ENCODE measurements at places on chromosomes 5 and 9.

GRCh38 chr9:112726428-112726827, 8.5 kb upstream of the INIP start:
- no peak for DNase-seq

DNA sequence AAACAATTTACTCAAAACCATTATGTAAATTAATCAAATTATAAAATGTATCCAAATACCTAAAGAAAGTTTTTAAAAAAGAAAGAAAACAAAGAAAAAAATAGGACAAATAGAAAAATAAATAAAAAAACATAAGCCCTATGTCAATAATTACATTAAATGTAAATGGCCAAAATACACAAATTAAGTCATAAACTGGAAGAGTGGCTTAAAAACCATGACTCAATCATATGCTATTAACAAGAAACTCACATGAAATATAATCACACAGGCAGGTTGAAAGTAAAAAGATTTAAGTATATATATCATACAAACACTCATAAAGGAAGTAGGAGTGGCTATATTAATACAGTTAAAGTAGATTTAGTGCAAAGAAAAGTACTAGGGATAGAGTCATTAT, 95.3 kb downstream of the PRELID2 start:
- DNase-seq = no peak

DNA sequence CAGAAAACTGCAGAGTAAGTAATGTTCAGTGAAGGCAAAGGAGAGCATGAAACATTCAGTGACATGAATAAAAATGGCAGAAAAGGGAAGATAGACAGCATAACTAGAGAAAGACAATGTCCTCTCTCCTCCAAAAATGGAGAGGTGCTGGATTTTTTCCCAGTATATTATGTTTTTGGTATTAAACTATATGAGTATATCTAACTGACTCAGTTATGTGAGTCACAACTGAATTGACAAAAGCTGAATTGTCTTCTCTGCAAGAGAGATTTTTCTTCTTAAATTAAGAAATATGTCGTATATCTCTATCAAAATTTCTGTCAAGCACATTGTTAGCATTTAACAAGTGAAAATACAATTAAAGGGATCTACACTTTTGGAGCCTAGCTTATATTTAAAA, 375.1 kb downstream of the CHSY3 start:
- DNase-seq = no peak

- no peak for DNase-seq
Observed at GRCh38 chr5:175854231-175855040, 16.9 kb upstream of the CPLX2 start.

GRCh38 chr5:73236541-73237128, 63.6 kb downstream of the TMEM174 start:
- DNase-seq = no peak

GRCh38 chr5:25393256-25393655, 748.5 kb upstream of the CDH10 start:
- no peak for DNase-seq

DNA sequence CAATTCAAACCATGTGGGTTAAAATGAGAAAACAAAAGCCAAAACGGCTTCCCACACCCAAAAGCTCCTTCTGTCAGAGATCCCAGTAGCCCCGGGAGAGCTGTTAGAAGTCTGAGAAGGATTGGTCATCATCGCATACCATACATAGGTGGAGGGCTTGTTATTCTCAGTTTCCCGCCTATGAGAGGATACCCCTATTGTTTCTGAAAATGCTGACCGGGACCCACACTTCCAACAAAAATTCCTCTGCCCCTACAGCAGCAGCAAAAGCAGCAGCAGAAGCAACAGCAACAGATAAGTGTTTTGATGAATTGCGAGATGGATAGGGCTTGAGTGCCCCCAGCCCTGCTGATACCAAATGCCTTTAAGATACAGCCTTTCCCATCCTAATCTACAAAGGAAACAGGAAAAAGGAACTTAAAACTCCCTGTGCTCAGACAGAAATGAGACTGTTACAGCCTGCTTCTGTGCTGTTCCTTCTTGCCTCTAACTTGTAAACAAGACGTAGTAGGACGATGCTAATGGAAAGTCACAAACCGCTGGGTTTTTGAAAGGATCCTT, at the start of gene TEK:
Gene TEK, plus strand, starts transcription at position 245 of the 561 bp plus-strand sequence. CDS start 366 bp downstream, outside the sequence.
- DNase-seq = no peak

- peak; percentile 62 for DNase-seq
Observed at GRCh38 chr9:112380102-112380824, at the start of gene HSDL2. TSS of gene HSDL2 (plus strand) at chr9:112380108. CDS start at chr9:112380164, 56 bp downstream.

DNA sequence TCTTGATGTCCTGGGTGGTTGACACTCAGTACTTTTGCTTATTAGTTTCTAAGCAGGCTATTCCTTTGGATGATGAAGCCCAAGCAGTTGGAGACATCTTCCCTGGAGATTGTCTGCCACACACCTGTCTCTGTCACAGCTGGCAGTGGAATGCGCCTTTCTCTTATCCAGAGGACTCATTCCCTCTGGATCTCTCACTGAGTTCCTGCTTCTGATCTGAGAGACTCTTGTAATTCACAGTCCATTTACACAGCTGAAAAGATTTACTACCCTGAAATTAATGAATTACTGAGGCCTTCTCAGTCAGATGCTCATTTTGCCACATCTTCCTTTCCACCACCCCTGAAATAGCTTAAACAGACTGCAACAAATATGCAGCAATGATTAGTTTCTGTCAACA, 15.9 kb downstream of the TAL2 start:
- DNase-seq = no peak

DNA sequence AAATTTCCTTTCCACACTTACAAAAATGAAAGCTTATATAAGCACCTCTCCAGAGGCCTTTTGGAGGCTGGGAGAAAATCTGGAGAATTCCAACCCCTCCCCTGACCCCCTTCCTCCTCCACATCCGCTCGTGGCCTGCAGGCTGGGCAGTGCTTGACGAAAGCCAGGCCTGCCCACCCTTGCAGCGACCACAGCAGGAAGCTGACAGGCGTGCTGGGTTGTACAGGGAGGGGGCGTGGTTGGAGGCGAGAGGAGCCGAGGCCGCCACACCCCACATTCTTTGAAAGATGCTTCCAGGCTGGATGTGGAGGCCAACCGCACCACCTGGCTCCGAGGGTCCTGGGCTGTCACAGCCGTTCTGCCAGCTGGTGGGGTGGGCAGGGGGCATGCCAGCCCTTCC, 47.8 kb upstream of the IER5L start:
- no peak for DNase-seq

DNA sequence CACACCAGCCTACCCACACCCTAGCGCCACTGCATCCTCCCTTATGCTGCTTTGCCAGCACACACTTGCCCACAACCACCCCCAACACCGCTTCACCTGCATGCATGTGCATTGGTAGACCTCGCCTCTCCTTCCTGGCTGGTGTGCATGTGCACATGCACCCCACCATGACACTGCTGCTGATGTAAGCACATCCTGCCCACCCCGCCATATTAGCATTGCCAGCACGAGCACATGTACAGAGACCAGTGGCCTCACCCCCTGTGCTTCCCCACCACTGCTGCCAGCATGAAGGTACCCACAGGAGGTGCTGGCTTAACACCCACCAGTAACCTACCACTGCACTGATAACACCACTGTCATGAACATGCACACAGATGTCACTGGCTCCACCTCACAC, 218.2 kb downstream of the SLCO4C1 start:
- no peak for DNase-seq

DNA sequence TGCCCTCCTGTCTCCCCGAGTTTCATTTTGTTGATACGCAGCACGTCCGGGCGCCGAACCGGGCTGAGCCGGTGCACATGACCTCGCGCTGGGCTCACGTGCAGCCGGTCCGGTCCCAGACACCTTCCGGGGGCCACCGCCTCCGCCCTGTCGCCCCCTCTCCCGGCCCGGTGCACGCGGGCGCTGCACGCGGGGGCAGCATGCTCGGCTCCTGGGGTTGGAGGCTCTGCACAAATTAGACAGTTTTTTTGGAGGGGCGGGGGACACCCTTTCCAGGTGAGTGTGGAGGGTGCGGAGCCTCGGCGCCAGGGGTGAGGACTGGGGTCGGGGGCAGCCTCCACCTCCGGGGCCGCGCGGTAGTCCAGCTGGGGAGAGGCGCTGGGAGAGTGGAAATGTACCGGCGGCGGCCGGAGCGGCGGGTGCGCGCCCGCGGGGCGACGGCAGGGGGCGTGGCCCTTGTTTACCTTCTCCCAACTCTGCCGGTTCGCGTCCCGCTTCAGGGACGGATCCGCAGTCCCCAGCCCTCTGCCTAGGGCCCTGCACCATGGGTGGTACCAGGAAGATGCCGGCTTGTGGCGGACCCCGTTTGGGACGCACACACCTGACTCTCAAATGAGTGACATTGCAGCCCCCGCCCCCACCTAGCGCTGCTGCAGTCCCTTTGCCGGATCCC, 1.1 kb downstream of the JADE2 start:
- peak; percentile 74 for DNase-seq

GRCh38 chr9:88143179-88143578, 4.9 kb upstream of the SPATA31C2 start:
- no peak for DNase-seq

DNA sequence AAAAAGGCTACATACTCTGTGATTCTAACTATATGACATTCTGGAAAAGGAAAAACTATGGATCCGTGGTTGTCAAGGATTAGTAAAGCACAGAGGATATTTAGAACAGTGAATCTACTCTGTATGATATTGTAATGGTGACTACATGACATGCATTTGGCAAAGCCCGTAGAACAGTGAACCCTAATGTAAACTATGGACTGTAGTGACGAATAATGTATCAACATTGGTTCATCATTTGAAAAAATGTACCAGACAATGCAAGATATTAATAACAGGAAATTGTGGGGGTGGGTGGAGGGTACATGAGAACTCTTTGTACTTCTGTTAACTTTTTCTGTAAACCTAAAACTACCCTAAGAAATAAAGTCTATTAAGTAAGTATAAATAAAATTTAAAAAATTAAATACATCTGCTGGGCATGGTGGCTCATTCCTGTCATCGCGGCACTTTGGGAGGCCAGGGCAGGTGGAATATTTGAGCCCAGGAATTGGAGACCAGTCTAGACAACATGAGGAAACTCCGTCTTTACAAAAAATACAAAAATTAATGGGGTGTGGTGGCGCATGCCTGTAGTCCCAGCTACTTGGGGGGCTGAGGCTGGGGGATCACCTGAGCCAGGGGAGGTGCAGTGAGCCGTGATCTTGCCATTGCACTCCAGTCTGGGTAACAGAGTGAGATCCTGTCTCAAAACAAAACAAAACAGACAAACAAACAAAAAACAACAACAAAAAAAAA, 101.7 kb upstream of the TBC1D2 start:
- no peak for DNase-seq

GRCh38 chr9:128439273-128439672, 16.5 kb upstream of the ODF2 start:
- no peak for DNase-seq

DNA sequence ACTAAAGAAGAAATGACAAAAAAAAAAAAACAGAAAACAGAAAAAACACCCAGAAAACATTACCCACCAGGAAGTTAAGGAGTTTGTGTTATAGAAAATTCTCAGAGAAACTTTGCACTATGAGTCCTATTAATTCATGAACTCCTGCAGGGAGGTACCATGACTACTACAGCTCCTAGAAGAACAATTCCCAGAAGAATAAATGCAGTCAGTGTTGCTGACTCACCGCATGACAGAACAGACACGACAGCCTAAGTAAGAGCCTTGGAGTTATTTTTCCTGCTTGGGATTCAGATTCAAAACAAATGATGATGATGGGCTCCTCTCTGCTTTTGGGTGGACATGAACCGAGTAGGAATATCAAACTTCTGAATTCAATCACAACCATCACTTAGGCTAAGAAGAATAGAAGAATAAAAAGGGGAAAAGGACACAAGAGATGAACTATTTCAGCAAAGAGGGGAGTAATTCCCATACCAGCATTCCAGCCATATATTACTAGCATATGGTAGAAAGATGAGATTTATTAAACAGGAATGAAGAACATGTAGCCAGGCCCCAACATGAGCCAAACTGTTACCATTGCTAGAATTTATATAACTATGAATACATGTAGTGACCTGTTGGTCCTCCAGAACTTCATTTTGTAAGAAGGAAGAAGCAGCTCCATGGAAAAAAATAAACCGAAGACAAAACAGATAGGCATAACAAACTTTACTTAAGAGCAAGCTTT, 209.6 kb upstream of the PDE4D start:
- DNase-seq = no peak

DNA sequence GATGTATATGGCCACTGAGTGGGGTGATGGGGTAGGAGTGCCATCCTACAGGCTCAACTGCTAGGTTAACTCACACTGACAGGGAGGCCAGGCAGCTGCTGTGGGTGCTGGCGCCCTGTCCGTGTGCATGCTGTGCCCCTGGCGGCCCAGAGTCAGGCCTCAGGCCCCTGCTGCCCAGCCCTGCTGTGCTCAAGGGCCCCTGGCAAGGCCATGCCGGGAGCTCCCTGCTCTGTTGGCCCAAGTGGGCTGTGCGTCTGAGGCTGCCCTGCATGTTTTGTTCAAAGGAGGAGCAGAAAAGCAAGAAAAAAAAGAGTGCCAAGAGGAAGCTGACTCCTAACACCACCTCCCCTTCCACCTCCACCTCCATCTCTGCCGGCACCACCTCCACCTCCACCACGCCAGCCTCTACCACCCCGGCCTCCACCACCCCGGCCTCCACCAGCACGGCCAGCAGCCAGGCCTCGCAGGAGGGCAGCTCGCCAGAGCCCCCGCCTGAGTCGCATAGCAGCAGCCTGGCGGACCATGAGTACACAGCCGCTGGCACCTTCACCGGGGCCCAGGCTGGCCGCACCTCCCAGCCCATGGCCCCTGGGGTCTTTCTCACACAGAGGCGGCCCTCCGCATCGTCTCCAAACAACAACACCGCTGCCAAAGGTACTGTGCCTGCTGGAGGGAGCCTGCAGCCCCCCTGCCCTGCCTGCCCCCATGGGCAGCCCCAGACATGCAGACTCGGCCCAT, 100.1 kb downstream of the PHF2 start:
- DNase-seq = no peak

GRCh38 chr5:138694146-138694545, 59.1 kb upstream of the CTNNA1 start:
- no peak for DNase-seq

DNA sequence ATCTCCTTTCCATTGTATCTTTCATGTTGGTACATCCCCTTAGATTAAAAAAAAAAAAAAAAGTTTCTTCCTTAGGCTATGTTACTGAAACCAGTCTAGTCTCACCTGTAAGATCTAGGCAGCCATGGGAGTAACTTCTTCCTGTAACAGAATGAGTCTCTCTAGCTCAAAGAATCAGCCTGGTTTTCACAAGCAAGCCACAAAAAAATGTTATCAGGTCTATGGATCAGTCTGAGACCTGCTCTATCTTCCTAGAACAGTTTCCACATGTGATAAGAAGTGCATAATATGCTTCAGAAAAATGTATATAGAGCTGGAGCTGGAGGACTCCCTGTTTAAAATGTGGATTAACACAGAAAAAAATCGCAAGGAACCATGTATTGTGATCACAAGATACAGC, 53.8 kb downstream of the ARRDC3 start:
- DNase-seq = no peak
